ENCODE measurements at places on chromosomes 3 and 15.

GRCh38 chr3:167976516-167977361 is 119.0 kb downstream of the GOLIM4 start:
- DNase-seq = no peak

DNA sequence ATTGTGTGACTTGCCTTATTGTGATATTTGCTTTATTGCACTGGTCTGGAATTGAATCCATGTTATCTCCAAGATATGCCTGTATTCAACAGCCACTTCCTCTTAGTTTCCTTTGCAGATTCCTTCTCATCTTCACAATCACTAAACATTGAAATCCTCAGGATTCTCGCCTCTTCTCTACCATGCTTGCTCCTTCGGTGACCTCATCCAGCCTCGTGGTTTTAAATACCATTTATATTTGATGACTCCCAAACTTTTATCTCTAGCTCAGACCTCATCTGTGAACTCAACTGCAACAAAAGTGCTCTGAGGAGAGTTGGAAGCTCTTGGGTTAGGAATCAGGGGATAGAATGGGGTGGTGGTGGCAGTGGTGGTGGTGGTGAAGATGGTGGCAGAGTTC is 19.9 kb downstream of the POLR2M start:
- no peak for DNase-seq

- DNase-seq = no peak
Measured at GRCh38 chr3:123287962-123288302, 86.2 kb downstream of the SEC22A start.

- no peak for DNase-seq
Measured at GRCh38 chr3:13393427-13394360, 26.4 kb downstream of the NUP210 start.

- no peak for DNase-seq
Measured at GRCh38 chr3:157274644-157275137, 114.7 kb upstream of the CCNL1 start.

DNA sequence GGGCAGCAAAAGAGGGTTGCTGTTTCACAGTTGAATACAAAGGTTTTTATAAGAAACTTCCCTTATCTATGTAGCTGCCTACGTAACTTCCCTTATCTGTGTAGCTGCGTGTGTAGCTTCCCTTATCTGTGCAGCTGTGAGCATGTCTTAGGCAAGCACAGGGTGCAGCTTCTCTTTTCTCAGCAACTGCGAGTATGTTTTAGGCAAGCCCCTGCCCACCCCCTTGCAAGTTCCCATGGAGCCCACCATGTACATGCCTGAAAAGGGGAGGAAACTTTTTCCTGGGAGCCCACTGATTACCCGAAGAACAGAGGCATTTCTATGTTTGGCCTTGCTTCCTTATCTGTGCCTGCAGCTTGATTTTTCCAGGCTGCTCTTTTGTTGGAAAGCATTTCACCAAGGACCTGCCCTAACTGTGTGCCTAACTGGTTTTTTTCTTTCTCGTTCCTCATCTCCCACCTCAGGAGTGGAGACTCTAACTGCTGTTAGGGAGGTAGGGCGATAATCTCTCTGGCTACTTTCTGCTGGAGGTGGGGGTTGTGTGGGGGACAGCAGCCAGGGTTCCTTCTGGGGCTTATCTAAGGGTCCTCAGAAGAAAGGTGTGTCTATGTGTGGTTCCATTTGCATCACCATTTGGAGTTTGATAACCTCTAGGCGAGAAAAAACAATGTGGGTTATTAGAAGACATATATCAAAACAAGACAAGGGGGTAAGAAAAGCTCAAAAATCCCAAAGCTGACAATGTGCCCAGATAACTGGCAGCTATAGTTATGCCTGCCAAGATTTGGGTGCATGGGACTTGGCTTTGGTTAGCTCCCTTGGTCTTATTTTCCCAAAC is 26.0 kb downstream of the SORD start:
- DNase-seq = peak; percentile 3

- DNase-seq = no peak
Measured at GRCh38 chr3:55288657-55289056, 198.4 kb downstream of the WNT5A start.

DNA sequence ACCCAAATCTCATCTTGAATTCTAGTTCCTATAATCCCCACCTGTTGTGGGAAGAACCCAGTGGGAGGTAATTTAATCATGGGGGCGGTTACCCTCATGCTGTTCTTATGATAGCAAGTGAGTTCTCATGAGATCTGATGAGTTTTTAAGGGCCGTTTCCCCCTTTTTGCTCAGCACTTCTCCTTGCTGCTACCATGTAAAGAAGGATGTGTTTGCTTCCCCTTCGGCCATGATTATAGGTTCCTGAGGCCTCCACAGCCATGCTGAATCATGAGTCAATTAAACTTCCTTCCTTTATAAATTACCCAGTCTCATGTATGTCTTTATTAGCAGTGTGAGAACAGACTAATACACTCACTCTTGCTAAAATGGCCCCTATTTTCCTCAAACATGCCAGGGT is 374.7 kb downstream of the TUSC7 start:
- DNase-seq = no peak

GRCh38 chr3:81406318-81406717 is 355.1 kb downstream of the GBE1 start:
- DNase-seq = no peak

- DNase-seq = no peak
Measured at GRCh38 chr15:71496336-71496955, 313.9 kb upstream of the NR2E3 start.

DNA sequence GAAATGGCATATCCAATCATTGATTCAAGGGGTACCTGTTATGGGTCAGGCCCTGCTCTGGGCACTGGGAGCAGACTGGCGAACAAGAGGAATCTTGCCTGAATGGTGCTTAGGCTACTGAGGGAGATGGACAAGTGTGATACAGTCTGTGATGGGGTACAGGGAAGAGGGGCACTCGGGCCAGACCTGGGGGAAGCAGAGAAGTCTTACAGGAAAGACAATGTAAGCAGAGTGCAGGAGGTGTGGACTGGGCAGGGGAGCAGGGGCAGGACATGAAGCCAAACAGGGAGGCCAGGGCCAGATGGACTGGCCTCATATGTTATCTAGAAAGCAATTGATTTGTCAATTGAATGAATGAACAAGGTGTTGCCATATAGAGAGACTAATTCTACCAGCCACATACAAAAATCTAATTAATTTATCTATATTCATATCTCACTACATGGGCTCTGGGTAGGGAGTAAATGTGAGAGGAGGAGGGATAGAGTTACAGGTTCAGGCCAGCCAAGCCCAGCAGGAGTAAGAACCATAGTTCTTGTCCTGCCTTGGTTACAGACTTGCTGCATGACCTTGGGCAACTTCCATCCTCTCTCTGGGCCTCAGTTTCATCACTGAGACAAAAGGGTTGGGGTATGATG is 3.6 kb upstream of the IGDCC4 start:
- no peak for DNase-seq

DNA sequence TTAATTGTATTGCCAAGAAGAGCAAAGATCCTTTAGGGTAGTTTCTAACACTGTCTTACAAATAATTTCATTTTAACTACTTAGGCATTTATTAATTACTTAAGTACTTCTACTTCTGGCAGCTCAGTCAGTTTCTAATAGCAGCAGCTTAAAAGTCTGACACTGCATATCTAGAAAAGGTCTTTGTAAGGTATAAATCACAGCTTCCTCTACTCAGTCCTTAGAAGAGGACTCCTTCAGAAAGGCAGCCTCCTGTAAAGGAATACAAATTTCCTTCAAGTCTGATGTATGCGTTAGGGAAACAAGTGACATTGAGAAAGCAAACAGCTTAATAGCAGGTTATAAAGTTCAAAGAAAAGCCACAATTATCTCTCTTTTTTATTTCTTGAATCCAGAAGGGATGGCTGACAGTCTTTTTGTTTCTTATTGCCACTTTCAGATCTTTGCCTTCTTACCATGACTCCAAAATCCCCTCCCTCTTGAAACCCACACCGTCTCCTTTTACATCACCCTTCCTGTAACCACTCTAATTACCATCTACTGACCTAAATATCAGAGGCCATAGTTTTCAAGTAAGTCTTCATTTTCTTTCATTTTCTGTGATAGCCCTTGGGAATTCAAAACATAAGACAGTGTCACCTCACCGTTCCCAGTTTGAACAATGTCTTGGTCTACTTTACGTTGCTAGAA is 109.5 kb downstream of the CGGBP1 start:
- no peak for DNase-seq

DNA sequence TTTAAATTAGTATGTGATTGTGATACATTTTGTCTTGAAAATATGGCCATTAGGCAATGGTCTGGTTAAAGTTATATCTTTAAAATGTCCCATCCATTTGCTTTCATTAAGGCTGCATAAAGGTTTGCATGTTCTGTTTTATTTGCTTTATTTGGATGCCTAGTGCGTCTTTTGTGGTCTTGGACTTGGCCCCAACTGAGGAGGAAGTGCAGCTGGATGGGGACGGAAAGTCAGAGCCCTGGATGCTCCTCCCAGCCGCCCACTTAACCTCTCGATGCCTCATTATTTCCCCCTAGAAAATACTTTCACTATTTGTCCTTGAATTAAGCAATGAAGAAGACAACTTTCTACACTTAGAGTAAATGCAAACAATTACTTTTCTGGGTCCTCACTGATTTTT is 898.2 kb downstream of the MCTP2 start:
- DNase-seq = no peak

- no peak for DNase-seq
Measured at GRCh38 chr3:9754678-9755077, 4.9 kb downstream of the OGG1 start.

GRCh38 chr3:161175506-161175905 is 45.6 kb upstream of the NMD3 start:
- no peak for DNase-seq

DNA sequence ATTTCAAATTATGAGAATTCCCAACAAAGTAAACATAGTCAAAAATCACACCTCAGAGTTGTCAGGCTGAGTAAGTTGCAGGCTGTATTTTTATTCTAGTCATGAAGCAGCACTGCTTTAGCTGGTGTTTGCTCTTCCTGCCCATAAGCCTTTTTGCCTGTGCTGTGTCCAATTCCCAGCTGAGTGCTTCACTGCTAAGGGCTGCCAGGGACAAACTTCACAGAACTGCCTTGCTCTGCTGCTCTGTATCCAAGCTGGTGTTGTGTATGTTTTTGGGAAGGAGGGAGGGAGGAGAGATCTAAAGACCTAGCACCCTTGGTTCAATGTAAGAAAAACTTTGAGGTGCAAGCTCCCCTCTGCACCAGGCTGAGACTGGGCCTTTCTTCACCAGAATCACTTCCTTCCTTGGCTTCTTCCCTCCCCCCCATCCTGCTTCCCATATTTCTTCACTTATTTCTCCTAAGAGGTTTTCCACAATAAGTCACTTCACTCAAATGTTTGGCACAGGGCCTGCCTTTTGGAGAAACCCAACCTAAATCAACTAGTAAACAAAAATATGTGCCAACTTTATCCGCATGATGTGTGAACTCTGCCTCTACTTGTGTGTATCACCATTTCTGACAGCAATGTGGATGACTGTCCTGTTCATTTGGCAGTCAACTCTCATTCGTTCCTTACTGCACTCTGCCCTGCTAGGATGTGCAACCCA is 156.1 kb downstream of the TBL1XR1 start:
- no peak for DNase-seq

DNA sequence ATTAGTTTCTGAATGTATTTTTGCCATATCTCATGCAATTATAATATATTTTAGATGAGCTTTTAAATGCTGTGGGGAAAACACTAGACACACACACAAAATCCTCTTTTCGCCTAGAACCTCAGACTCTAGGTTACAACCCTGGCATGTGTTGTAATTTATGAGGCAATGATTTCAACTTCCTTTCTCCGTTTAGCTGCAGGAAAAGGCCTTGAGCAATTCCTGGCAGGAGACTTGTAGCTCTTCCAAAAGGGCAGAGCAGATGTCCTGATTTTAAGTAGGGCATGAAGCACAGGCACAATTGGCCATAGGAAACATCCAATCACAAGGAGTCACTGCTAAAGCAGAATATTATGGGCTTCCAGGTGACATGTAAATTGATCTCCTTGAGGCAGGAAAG is 82.0 kb downstream of the GPR156 start:
- no peak for DNase-seq

DNA sequence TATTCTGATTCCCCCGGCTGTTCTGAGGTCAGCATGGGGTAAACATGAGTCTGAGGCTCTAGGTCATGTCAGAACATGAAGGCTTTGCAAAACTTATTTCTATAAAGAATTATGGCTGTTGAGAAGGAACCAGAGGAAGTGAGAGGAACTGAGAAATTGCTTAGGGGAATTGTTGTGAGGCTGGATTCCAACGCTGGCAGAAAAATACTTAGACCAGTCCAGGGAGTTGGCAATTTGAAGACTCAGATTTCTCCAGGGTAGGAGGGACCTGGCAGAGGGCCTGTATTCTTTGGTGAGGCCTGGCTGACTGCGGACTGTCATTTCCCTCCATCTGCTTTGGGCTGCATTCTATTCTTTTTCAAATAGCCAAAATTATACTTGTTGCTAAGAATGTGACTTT is 155.5 kb downstream of the PLD1 start:
- no peak for DNase-seq

GRCh38 chr15:53861792-53862191 is 102.3 kb upstream of the WDR72 start:
- no peak for DNase-seq

GRCh38 chr3:98730338-98730737 is 32.8 kb upstream of the ST3GAL6 start:
- DNase-seq = no peak

DNA sequence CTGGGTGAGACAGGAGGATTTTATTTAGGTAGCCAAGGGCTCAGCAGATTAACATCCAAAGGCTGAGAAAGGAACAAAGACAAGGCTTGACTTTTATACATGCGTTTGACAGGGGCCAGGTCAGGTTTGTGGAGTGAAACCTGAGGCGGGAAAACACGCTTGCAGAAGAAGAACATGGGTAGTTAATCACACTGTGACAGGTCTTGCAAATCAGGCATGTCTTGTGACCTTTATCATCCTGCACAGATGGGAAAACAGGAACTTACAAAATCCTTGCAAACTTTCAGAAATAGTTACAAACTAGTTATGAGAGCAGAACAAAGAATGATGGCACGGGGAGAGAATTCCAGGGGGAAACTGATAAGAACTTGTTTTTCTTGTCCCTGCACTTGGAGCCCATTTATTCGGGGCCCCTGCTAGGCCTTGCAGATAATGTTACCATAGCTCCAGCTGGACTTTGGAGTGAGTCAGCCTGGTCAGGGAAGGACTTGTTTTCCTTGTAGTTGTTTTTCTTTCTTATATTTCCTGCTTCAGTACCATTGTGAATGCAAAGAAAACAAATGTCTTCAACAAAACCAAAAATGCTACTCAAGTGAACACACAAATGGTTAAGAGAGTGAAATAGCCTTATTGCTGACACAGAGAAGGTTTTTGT is 965.9 kb upstream of the ROBO1 start:
- DNase-seq = no peak

DNA sequence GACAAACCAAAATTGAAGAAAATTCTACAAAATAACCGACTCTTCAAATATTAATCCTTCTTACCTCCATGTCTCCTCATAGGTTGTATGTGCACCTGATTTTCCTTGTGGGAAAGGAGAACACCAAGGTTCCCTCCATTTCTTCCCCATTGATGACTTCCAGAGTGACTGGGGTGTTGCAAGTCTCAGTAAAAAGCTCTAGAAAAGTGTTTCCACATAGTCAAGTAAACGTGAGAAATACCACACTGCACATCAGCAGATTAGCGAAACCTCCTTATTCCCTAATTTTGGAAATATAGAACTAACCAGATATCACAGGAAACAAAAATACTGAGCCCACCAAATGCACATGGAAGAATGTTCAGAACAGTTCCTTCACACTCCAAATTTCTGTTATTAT is 4.9 kb upstream of the RPN1 start:
- no peak for DNase-seq

GRCh38 chr15:78179286-78179840 is 30.2 kb downstream of the IDH3A start:
- DNase-seq = no peak

GRCh38 chr3:151084893-151085226 is 604 bp upstream of the MED12L start:
- DNase-seq = no peak

All from CD4-positive, alpha-beta T cell treated with Interleukin-15 for 4 hours (primary cell).